Mammary epithelial cell (primary cell): ENCODE measurements at places on chromosomes 13 and 19. TPM values are rescaled to one million over a fixed set of nuclear protein-coding genes. Genes with fewer than 3 reads are reported as not detected.

DNA sequence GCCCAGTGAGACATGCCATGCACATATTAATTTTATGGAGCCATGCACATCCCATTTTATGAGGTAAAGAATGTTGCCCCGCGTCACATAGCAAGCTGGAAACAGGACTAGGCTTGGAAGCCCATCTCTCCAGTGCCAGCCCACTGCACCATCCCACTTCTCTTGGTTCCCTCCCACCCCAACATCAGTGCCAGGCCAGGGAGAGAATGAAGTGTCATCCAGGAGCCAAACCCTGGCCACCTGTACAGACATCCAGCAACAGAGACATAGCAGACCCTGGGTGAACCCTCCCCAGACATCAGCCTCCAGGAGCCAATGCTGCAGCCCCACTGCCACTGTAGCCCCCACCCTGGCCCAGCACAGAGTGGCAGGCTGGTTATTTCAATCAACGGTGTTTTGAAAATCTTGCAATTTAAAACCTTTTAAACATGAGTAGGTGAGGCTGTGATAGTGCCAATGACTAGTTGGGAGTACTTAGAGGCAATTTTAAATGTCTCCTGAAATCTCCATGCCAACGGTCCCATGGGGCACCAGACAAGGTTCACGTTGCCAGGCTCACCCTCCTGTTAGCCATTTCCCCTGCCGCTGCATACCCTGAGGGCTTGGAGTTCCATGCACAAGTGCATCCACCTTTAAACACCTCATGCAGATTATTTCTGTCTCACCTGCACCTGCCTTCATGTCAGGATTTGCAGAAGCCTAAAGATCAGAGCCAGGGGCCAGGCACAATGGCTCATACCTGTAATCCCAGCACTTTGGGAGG, 34.7 kb downstream of the VSTM2B start:
- no peak for DNase-seq

Gene CFAP97D2
- not detected for total RNA-seq

Gene ZNF285
- total RNA-seq, result 2.7 and 4.4 TPM in 2 replicates

Gene SLC27A1
- 90.4 TPM for total RNA-seq

DNA sequence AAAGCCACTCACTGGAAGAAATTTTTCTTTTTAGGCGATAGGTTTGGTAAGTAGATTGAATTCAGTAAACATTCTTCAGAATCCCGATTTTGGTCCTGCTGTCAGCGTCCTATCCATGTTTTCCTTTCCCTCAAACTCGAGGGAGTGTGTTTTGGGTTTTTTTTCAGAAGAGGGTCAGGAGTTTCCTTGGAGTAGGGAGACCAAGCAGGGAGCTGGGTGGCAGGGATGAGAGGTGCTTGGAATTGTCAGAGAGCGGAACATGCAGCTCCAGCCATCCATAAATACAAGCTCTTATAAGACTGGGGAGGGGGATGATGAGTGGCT, 1.6 kb upstream of the PCDH8 start:
- no peak for DNase-seq

DNA sequence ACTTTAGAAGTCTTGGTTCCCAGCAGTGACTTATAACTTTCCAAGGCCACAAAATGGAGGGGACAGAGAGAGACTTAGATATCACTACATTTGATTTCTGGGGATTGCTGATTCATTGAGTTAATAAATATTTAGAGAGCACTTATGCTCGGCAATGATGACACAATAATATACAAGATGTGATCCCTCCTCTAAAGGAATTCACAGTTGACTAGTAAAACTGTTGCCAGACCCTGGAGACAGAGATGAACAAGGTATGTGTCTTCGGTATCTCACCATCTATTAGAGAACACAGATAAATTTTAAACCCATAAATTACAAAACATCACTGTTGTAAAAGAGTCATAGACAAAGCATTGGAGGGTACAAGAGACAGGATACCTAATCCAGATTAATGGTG, 437.5 kb downstream of the FOXO1 start:
- no peak for DNase-seq

DNA sequence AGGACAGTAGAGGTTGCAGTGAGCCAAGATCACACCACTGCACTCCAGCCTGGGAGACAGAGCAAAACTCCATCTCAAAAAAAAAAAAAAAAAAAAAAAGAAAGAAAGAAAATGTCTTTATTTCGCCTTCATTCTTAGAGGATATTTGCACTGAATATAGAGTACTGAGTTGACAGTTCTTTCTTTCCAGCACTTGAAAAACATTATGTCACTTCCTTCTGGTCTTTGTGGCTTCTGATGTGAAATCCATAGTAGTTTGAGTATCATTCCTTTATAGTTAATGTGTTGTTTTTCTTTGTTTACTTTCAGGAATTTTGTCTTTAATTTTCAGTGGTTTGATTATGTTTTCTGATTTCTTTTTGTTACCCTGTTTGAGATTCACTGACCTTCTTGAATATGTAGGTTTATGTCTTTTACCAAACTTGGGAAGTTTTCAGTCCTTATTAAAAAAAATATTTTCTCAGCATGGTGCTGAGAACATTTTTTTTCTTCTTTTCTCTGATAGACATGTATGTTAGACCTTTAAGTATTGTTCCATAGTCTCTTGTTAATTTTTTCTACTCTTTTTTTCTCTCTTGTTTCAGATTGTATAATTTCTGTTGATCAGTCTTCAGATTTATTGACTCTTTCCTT, 50.1 kb downstream of the PCCA start:
- peak; percentile 8 for DNase-seq

Gene GEMIN7
- total RNA-seq, result 18.6 and 18.9 TPM in 2 replicates

- no peak for DNase-seq
These were observed 248.4 kb downstream of the RFC3 start for GRCh38 chr13:34066344-34066743.

Gene DAND5
- under 0.01 TPM for total RNA-seq

GRCh38 chr19:39467941-39468340, 12.7 kb upstream of the TIMM50 start:
- no peak for DNase-seq

Gene CD209
- not detected for total RNA-seq

GRCh38 chr19:23222998-23223652, 27.1 kb downstream of the ZNF724 start:
- DNase-seq, result peak; percentile 2

DNA sequence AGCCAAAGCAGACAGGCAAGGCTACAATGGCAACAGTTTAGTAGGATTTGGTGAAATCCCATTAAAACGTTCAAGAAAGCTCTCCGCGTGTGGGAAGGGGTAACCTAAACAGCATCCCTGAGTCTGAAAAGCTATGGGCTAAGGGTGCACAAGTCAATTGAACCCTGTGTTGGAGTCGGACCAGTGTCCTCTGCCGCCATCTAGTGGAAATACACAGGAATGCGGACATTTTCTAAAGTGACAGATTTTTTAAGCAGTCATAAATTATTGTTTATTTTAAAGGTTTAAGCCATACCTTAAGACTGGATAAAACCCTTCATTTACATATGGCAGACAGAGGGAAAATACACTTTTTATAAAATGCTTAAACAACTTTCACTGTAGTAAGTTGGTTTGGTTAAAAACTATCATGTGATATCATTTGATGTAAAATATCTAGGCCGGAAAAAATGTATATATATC, 26.5 kb upstream of the LSM14A start:
- DNase-seq, result peak; percentile 30

Gene IGSF23
- total RNA-seq, result not detected in 2 replicates

DNA sequence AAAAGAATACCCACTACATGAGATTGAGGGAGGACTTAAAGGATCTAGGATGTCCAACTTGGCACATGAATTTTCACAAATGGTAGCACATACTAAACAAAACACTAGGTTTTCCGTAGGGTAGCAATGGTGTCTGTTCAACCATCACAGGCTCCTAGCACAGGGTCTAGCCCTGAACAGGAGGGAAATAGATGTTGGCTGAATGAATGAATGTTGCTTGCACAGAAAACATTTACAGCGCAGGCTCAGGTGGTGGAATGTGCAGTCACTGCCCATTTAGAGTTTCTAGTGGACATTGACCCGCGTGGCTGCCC, 1.9 kb upstream of the MYCBP2 start:
- DNase-seq, result no peak

DNA sequence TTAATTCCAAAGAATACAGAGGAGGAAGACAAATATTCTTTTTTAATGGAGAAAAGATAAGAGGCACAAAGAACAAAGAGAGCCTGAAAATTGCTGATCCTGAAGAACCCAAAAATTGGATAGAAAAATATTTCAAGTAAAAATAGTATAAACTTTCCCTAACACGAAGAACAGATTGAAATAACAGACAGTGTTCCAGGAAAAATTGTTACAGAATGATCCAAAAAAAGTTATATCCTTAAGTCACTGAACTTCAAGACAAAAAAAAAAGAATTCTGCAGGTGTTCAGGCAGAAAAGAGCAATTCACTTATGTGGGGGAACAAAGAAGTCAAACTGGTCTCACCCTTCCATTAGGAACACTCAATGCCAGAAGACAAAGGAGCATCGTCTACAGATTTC, 160.2 kb downstream of the KLF12 start:
- no peak for DNase-seq

- peak; percentile 1 for DNase-seq
These were observed 278.0 kb downstream of the ITGBL1 start for GRCh38 chr13:101730420-101731000.

DNA sequence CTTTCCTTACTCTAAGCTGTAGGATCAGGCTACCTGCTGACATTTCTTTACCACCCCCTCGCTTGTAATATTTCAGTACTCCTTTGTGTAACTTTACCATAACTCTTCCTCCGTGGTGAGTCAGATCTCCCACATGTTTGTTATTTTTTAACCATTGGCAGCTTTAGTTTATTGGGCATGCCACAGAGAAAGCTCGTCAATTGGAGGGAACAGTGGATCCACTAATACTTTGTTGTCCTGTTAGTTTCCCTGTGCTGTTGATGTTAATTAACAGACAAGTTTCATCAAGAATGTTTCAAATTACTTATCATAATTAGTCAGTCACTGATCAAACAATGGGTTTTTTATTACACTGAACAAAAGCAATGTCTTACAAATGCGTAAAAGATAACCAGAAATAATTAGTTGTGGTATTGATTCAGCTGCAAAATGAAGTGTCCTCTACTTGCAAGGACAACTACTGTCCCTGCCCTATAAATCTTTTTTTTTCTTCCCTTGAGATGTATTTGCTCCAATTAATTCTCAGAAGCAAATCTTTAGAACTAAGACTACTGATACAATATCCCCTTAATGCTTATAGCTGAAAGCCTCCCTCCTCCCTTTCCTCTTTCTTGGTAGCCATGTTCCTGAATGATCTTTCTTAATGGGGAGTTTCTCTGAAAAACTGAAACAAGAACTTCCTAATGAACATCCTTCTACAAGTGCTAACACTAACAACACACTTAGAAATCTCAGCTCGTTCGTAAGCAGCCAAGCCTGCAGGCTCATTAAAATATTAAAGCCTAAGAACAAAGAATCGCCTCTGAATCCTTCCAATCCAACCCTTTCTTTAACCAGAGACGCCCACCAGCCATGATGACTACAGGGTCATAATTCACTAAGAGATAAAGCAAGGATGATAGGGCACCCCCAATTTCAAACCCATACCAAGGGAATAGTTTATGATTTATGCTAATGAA, 22.2 kb downstream of the EFNB2 start:
- peak; percentile 85 for DNase-seq

DNA sequence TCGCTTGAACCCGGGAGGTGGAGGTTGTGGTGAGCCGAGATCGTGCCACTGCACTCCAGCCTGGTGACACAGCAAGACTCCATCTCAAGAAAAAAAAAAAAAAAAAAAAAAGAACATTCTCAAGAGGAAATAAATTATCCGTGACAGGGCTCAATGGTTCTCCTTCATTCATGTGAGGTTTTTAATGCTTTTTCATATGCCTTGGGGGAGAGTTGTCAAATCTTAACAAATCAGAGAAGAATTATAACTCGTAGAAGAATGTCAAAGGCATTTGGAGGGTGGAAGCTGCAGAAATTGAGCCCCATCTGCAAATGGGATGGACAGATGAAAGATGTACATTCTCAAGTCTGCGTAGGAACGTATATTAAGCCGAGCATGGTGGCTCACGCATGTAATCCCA, 34.9 kb upstream of the HOMER3 start:
- DNase-seq, result no peak

DNA sequence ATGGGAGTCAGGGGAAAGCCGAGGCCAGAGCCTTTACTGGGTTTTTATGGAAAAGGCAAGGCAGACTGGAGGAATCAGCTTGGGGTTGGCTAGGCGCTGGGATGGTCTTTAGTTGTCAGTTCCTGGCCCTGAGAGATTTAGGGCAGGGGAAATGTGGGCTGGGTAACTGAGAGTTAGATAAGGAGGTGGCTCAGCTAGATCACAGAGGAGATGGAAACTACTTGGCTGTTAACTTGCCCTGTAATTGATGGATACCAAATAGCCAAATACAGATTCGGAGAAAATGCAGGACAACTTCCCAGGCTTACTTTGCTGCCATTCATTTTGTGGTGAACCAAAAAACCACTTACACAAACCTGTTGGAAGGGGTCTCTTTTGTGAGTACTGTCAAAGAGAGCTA, 54.0 kb downstream of the LRCH1 start:
- no peak for DNase-seq

DNA sequence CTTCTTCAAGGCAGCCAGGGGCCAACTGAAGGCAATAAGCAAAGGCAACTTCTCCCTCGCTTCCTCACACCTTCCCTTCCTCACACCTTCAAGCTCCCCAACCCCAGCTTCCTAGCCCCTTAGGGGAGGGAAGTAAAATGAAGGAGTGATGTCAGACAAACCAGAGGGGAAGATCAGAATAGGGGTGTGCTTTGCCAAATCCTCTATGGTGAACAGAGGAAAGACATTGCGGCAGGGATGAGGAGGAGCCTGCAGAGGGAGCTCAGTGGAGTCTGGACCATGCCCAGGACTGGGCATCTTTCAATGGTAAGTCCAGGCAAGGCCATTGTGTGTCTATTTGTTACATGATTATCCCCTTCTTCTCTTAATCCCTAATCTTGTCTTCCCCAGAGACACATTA, 164.0 kb downstream of the TSHZ3 start:
- no peak for DNase-seq

DNA sequence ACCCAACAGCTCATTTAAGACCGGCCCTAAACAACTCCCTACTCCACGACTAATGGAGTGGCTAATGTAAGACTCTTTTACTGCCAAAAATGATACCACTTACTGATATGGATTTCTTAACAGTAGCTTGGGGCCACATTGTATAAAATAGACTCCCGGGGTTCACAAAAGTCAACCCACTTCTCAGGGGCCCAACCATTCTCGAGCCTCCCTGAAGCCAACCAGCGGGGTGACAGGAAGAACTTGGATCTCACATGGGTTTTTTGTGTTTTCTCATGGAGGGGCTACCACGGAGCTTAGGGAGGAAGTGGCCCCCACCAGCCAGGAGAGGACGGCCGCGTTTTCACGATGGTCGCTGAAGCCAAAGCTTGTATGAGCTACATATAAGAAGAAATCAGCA, 8.1 kb downstream of the MCF2L start:
- DNase-seq, result no peak

DNA sequence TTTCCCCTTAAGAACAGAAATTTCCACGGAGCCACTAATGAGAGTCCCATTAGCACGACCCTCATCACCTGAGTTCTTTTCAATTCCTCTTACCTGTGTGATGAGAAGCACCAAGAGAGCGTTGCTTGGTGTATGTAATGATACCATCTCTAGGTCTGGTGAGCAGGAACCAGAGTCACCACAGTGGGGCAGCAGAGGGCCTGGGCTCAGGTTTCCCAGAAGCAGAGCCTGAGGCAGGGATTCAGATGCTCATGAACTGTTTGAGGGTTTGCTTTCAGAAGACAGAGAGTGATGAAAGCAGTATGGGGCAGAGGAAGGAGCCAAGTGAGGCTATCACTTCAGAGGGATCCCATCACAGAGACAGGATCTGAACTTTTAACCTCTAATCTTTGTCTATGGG, 3.1 kb upstream of the PTPRH start:
- DNase-seq, result no peak

Gene SMIM24
- total RNA-seq, result not detected in 2 replicates

Gene BICRA
- total RNA-seq, result 11.7 TPM
